ENCODE measurements at places on chromosomes 1 and 21.
A peak's percentile ranks its signal among the peaks of the same experiment; 100 is the strongest.

DNA sequence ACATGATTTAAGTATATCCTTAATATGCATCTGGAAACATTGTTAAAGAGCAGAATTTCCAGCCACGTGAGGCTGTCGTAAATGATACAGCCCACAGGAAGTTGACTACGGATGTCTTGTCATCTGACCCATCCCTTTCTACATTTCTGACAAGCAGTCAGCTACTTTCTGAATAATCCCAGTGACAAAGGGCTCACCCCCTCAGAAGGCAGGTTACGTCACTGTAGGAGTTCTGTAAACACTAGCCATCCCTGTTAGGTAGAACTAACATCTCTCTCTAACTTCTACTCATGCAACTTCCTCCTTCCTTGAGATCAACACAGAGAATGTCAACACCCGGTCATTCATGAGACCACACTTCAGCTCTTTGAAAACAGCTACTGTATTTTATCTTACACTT is 259.2 kb downstream of the GREM2 start:
- peak; percentile 78 for DNase-seq

- peak; percentile 76 for DNase-seq
Measured at GRCh38 chr1:8560611-8561544, 243.0 kb downstream of the SLC45A1 start.

GRCh38 chr1:227795732-227796131 is 19.7 kb upstream of the PRSS38 start:
- no peak for DNase-seq

- no peak for DNase-seq
Measured at GRCh38 chr1:201990427-201990826, 8.0 kb downstream of the RNPEP start.

GRCh38 chr1:31335007-31335406 is 37.9 kb downstream of the FABP3 start:
- DNase-seq, result peak; percentile 77

DNA sequence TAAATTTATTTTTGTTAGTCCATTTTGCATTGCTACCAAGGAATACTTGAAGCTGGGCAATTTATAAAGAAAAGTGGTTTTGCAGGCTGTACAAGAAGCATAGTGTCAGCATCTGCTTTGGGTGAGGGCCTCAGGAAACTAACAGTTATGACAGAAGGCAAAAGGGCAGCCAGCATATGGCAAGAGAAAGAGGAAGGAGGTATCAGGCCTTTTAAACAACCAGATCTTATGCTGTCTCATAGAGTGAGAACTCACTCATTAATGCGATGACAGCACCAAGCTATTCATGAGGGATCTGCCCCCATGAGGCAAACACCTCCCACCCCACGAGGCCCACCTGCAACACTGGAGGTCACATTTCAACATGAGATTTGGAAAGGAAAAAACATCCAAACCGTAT is 898.4 kb downstream of the KCNT2 start:
- no peak for DNase-seq

GRCh38 chr1:236921610-236922009 is 82.6 kb downstream of the MT1HL1 start:
- DNase-seq, result no peak

DNA sequence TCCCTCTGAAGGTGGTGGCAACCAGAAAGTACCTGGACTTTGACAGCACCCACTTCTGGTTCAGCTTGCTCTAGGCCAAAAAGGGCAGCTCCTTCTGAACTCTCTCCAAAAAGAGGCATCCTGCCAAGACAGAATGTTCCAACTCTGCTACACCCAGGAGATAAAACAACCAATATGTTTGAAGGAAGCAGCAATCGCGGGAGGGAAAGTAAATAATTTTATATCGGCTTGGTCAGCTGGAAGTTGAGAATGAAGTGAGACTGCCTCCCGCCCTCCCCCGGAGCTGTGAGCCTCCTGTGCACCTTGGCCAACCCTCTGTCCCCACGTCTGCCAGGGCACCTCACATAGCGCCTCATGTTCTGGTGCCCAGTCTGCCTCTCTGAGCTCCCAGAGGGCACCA is 130.3 kb upstream of the ATP1A1 start:
- peak; percentile 2 for DNase-seq

DNA sequence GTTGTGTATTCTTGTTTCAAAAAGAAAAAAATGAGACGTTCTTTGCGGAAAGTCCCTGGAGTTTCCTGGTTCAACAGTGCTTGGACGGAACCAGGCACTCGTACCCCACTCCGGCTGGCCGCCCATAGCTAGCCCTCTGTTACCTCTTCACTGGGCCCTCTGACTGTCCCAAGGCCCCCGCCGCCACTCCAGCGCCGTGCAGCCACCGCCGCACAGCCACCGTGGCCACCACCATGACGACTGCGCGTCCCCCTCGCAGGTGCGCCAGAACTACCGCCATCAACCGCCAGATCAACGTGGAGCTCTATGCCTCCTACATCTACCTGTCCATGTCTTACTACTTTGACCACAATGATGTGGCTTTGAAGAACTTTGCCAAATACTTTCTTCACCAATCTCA is 9.6 kb downstream of the SNIP1 start:
- no peak for DNase-seq

GRCh38 chr1:2053784-2054376 is 3.7 kb downstream of the PRKCZ start:
- no peak for DNase-seq

GRCh38 chr21:40335704-40336103 is 468.5 kb downstream of the PCP4 start:
- peak; percentile 31 for DNase-seq

Data from DMS53 (cell line).